MCF 10A (cell line): ENCODE measurements at places on chromosomes 3 and 15. TPM values are rescaled to one million over a fixed set of nuclear protein-coding genes. Genes with fewer than 3 reads are reported as not detected.

GRCh38 chr3:46852839-46853355 lies 10.3 kb downstream of the MYL3 start:
- no peak for DNase-seq

SEMA3G gene
- 0.12 TPM in 1 of 2 replicates, not detected in the other for total RNA-seq

DNA sequence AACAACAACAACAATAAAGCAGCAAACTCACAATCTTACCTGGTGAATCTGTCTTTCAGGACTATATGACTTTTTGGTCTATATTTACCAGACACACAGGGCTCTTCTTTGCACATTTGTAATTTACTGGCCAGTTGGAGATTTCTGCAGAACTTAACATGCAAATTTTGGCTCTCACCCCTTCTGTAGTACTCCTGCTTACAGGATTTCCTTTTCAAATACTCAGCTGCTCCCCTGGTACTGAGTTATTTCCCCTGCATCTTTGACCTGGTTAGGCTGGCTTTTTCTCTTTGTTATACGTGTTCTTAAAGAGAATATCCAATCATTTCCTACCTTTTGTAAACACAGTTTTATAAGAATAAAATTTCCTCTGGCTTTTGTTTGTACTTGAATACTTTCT lies 228.0 kb downstream of the MBNL1 start:
- no peak for DNase-seq

DNA sequence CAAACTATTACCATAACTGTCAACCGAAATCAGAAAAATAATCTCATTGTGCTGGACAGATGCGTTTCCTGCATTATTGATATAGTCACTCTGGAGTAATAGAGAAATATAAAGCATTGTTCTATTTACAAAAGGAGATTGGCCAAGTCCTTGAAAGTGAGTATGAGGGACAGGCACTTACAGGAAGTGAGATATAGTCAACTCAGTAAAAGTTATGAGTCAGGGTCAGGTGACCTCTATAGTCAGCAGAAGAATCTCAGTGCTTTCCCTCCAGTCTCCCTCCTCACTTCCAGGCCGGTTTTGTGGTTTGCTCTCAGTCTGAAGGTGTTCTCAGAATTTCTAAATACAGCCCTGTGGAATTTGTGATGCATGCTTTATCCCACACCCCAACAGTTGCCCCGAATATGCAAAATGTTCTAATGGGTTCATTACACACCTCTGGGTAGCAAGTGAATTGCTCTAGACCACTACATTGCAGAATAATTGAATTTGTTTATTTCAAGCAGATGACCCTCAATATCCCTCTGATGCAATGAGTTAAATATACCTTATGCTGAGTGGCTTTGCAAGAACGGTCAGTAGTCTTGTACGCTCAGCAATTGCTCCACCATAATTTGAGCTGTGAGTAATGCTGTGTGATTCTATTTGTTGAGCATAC lies 787.7 kb downstream of the MCTP2 start:
- DNase-seq: peak; percentile 65

GRCh38 chr15:73786538-73786937 lies 33.4 kb upstream of the INSYN1 start:
- no peak for DNase-seq

INTS14 gene
- total RNA-seq: 43.9 and 47.0 TPM in 2 replicates

GRCh38 chr3:101038393-101038792 lies 45.2 kb upstream of the ABI3BP start:
- no peak for DNase-seq

DNA sequence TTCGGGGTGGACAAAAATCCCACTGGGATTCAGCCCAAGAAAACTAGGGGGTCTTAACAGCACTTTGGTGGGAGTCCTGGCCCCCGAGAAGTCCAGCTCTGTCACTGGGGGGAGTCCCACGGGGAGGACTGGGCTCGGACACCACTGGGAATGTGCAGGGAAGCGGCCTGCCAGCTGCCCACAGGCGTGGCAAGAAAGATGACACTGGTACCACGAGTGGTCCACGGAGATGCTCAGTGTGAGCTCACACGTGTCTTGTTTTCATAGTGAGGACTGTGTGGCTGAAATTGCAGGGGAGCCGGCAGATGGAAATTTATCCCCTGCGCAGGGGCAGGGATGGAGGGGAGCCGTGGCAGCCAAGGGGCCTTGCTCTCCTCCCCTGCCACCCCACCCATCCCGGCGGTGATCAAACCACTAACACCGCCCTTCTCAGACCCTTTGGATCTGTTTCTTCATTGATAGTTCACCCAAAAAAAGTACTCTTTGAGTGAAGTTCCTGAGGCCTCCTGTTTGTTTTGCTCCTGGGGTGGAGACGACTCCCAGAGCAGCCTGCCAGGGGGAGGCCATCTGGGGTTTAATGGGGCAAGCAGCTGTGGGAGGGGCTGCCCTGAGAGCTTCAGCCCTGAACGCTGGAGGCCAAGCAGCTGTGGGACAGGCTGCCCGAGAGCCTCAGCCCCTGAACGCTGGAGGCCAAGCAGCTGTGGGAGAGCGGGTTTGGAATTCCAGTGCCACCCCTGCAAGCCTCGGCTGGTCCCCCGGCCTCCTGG lies 130.9 kb downstream of the LRRK1 start:
- DNase-seq: no peak

CBLB gene
- total RNA-seq: 19.7 and 43.4 TPM in 2 replicates

- no peak for DNase-seq
Measured at GRCh38 chr3:71104121-71104541, 479.4 kb downstream of the FOXP1 start.

PRKCD gene
- 9.6 and 9.8 TPM in 2 replicates for total RNA-seq

GRCh38 chr3:54424292-54424691 lies 301.9 kb downstream of the CACNA2D3 start:
- no peak for DNase-seq

MFAP1 gene
- total RNA-seq: 23.0 and 26.5 TPM in 2 replicates

- DNase-seq: no peak
Measured at GRCh38 chr3:58683001-58683458, 16.5 kb upstream of the FAM3D start.

LMAN1L gene
- total RNA-seq: 0.23 TPM in 1 of 2 replicates, not detected in the other

DNA sequence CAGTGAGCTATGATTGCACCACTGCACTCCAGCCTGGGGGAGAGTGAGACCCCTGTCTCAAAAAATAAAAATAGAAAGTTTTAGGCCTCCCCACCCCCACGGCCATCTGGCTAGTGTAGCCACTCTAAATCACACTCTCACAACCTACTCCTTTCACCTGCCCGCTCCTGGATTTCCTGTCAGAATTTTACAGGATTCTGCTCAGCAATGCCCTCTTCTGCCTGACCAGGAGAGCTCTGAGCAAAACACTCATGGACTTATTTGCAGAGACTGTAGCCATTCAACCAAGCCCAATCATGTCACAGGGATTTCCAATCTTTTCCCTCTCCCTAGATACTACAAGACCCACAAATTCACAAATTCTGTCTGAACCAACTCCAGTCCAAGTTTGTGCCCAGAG lies 242.6 kb upstream of the TPRG1 start:
- DNase-seq: peak; percentile 58

TIMMDC1 gene
- 108 and 113 TPM in 2 replicates for total RNA-seq

PARP6 gene
- 117 TPM in 2 replicates for total RNA-seq

- no peak for DNase-seq
Measured at GRCh38 chr3:67808906-67809305, 154.5 kb upstream of the SUCLG2 start.

FAM107A gene
- not detected in 2 replicates for total RNA-seq

DNA sequence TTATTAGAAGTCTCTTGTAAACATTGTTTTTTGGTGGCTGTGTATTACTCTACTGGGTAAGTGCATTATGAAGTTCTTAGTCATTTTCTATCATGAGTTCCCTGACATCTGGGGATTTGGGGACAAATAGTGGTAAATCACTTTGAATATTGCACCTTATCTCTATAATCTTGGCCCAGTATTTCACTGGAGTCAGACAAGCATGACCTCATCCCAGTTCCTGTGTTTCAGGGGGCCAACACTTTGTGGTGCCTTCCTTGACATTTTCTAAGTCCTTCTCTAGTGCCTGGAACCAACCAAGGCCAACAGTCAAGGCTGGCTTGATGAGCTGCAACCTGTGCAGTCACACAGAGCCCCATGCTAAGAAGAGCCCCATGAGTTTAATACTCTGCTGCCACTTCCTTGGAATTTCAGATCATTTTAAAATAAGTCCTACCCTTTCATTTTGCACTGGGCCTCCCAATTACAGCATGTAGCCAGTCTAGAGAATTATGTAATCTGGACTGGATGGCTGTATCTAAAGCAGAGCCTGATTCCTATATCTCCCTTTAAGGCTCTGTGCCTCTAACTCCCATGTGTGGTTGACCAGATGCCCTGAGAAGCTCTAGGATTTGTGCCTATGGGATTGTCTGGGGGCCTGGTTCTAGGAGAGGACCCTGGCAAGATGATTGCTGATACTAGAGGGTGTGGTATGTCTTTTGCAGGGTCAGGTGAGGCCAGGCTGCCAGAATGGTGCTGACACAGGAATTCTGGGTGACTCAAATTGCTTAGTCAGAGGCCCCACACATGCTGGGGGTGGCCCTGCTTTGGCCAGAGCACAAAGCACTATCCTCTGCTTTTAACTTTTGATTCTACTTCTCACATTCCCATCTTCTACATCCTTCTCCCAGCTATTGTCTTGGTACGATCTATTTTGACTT lies 319.6 kb upstream of the TBC1D5 start:
- peak; percentile 47 for DNase-seq

GRCh38 chr15:72196409-72197040 lies 1.1 kb downstream of the GRAMD2A start:
- DNase-seq: no peak

CCR9 gene
- not detected in 2 replicates for total RNA-seq

DNA sequence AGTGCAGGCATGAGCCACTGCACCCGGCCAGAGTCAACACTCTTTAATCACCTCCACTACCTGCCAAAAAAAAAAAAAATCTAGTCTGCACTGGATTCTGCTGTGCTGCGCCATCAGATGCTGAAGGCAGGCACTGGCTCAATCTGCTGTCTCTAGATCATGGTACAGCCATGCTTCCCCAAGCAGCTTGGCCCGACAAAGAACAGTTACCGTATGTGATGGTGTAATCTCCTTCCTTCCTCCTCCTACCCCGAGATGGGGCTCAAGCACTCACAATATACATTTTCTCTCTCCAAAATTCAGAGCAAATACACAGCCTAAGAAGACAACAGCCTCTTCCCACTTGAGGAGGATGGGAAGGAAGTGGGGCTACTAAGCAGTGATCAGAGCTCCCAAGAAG lies 45.1 kb downstream of the DAPK2 start:
- DNase-seq: no peak

DNA sequence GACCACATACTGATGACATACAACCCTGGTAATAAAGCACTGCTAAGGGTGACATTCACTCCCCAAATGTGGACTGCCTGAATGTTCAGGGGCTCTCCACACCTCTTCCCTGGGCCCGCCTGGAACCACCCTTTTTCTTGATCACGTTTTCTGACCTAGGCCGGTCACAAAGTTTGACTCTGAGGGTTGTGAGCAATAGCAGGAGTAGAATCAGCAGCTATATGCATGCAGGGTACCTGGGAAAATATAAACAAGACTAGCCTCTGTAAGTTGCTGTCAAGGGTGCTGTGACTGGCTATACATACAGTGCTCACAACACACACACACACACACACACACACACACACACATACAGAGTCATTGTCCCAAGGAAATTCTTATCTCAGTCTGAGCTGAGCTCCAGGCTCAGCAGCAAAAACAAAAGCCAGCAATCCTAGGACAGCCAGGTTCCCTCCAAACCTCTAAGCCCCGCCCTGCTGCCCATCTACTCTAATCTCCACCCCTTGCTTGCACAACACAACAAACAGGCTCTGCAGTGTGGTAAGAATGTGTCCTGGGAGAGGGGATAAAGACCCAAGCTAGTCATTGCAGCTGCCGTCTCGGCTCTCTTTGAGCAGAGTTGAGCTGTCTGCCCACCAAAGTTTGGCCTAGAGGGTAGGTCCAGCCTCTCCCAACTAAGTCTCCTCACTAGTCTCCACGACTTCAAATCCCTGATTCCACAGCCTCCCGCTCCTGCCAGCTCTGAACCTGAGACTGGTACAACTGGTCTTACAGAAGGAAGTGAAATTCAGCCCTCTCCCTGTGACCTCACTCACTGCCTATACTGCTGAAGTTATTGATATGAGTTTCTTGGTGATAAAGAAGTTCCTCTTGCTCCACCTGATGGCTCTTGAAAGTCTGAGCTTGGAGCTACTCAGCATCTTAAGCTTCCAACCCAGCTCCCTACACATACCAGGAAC lies 2.2 kb downstream of the BMF start:
- peak; percentile 88 for DNase-seq

DNA sequence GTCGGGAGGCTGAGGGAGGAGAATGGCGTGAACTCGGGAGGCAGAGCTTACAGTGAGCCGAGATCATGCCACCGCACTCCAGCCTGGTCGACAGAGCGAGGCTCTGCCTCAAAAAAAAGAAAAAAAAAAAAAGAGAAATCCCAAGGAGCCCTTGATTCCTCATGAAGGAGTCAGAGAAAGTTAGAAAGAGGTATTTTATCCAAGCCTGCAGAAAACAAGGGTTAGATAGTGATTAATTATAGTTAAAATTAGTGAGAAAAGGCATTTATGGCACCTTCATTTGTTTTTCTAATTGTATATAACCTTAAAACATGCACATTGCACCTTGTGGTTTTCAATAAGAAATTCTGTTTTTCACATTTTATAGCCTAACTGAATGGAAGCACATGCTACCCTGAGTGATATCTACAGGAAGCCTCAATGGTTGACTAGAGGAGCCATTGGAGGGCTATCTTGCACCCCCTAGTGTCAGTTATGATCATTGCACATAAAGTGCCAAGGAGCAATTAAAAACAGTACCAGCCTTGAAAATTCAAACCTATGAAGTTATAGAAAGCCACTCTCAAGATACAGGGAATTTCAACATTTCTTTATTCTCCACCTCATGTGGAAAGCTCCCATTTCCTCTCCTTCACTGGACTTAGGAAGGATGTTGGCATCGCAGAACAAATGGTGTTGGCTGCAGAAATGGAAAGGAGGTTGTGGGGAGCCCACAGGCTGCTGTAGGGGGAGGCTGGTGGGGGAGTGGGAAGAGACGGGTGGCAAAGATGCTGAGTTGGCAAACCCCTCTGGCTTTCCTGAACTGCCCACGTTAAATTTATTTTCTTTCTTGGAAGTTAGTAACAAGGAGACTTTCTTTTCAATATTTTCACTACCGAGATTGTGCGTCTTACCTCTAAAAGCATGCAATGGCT lies 48.5 kb downstream of the ITGA11 start:
- DNase-seq: peak; percentile 70

CCDC33 gene
- total RNA-seq: not detected in 2 replicates

DNA sequence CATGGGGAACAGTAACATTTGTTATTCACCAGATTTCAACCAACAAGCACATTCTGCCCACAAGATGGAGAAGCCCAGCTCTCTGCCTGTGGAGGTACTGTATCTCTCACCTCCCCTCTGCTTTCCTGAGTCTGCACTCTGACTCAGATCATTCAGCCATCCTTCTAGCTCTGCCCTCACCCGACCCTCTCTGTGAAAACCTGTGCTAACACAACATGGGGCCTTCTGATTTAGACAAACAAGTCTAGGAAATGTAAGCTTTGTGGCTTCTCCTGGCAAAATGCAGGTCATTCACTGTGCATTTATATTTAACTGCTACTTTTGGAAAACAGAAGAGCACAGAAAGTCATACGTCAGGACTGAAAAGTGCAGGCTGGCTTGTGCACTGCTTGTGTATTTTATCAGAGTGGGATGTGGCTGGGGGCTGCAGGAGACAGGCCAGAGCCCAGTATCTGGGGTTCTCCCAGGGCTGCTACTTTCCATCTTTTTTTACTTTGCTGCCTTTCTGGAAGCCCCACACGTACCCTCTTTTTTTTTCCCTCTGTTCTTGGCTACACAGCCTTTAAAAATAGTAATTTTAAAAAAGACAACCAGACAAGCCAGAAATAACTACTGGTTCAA lies 50.8 kb downstream of the SUSD5 start:
- DNase-seq: no peak

MYO1E gene
- total RNA-seq: 116 and 121 TPM in 2 replicates

P4HTM gene
- 18.8 and 26.1 TPM in 2 replicates for total RNA-seq

GRCh38 chr3:59463253-59463652 lies 413.4 kb upstream of the CFAP20DC start:
- no peak for DNase-seq
